ENCODE measurements at places on chromosomes 5 and 9. TPM values are rescaled to one million over a fixed set of nuclear protein-coding genes. Genes with fewer than 3 reads are reported as not detected.

DNA sequence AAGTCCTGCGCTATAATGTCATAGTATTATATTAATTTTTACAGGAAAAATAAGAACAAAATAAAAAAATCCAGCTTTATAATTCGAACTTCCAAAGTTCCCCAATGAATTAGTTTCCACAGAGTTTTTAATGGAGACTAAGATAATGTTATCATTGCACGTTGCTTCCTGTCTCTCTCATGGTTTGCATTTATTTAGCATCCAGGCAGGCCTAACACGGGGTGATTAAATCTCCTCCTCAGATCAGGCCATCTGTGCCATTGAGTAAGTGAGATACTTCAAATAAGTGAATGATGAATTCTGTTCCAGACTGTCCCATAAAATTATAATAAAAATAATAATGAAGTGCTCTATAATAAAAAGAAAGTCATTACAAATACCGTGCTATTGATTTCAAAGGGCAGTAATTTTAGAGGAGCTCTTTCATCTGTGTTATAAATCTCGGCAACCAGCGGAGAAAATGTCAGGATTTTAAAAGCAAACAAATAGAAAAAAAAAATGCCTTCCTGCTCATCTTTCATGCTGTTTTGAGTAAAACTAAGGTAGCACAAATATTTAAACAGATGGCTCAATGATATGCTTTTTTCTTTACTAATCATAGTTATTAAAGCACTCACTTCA is 570.6 kb upstream of the ZNF608 start:
- H3K36me3 ChIP-seq = peaks cover 2% of the 10 kb centered on the region
- no peak overlapping the region for H3K27ac ChIP-seq
- H3K4me1 ChIP-seq = peaks cover 12% of the 10 kb centered on the region
- no peak for DNase-seq
- no peaks in the 10 kb centered on the region for H3K27me3 ChIP-seq

- no peak overlapping the region for H3K4me3 ChIP-seq
- H3K27me3 ChIP-seq = no peaks in the 10 kb centered on the region
- H3K27ac ChIP-seq = no peak overlapping the region
- H3K4me1 ChIP-seq = peaks cover 1% of the 10 kb centered on the region
- DNase-seq = no peak
Measured at GRCh38 chr9:115170358-115171073, 52.6 kb upstream of the TNC start.

The SCGB3A2 gene
- total RNA-seq = not detected

GRCh38 chr5:77644371-77645157 is 6.1 kb upstream of the OTP start:
- H3K36me3 ChIP-seq = no peaks in the 10 kb centered on the region
- H3K4me1 ChIP-seq = peaks cover 7% of the 10 kb centered on the region
- H3K27ac ChIP-seq = no peak overlapping the region
- H3K4me3 ChIP-seq = peak overlapping the region; percentile 14
- DNase-seq = no peak

The CATSPER3 gene
- total RNA-seq = 1.3 TPM

The FST gene
- total RNA-seq = 2.3 TPM

The ZDHHC21 gene
- 21.2 TPM for total RNA-seq

DNA sequence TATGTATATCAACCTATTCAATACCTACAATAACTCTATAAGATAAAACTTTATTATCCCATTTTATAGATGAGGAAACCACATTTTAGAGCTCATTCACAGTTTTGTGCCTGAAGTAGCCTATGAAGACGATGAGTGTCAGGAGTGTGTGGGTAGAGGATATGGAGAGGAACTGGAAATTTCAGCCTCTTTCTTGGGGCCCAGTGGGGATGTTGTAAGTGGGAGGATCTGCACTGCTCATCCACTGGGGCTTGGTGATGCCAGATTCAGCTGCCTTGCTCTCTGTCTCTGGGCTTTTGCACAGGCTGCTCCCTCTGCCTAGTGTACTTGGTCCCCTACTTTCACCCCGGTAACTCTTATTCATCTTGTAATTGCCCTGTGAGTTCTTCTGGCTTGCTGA is 194.7 kb downstream of the SREK1 start:
- H3K4me1 ChIP-seq = peaks cover 33% of the 10 kb centered on the region
- H3K4me3 ChIP-seq = no peak overlapping the region
- no peaks in the 10 kb centered on the region for H3K27me3 ChIP-seq
- peaks cover 6% of the 10 kb centered on the region for H3K36me3 ChIP-seq
- H3K27ac ChIP-seq = no peak overlapping the region

DNA sequence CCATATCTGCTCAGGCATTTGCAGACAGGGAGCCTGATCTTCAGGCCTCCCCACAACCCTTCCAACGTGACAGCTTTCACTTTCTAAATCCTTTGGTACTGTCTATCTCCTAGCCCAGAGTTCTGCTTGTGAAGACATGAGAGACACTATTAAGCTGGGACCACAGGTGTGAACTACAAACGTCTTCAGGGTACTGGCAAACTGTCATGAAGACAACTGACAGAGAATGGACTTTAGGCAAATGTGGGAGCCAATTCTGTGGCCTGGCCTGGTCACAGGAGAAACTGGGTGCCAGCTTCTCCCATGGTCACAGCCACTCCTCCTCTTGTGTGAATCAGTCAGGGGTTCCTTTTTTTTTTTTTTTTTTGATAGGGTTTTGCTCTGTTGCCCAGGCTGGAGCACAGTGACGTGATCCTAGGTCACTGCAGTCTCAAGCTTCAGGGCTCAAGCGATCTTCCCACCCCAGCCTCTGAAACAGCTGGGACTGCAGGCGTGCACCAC is 10.4 kb downstream of the TRIM14 start:
- no peak overlapping the region for H3K4me3 ChIP-seq
- no peaks in the 10 kb centered on the region for H3K27me3 ChIP-seq
- no peak for DNase-seq
- no peak overlapping the region for H3K27ac ChIP-seq
- H3K36me3 ChIP-seq = no peaks in the 10 kb centered on the region

The FOXD4L5 gene
- total RNA-seq = 0.29 TPM

GRCh38 chr5:88515881-88516819 is 247.5 kb upstream of the TMEM161B start:
- H3K4me3 ChIP-seq = no peak overlapping the region
- no peak for DNase-seq
- H3K4me1 ChIP-seq = no peaks in the 10 kb centered on the region
- no peak overlapping the region for H3K27ac ChIP-seq
- H3K36me3 ChIP-seq = no peaks in the 10 kb centered on the region

- peaks cover 55% of the 10 kb centered on the region for H3K4me1 ChIP-seq
- no peak overlapping the region for H3K27ac ChIP-seq
- H3K27me3 ChIP-seq = no peaks in the 10 kb centered on the region
- no peak overlapping the region for H3K4me3 ChIP-seq
- H3K36me3 ChIP-seq = peaks cover 6% of the 10 kb centered on the region
Measured at GRCh38 chr9:79668956-79669355, 97.2 kb downstream of the TLE4 start.

The ARHGEF28 gene
- total RNA-seq = 17.0 TPM

- no peak overlapping the region for H3K27ac ChIP-seq
- H3K4me1 ChIP-seq = peaks cover 3% of the 10 kb centered on the region
- DNase-seq = no peak
- H3K4me3 ChIP-seq = no peak overlapping the region
- H3K27me3 ChIP-seq = no peaks in the 10 kb centered on the region
Measured at GRCh38 chr5:34618371-34619065, 37.6 kb upstream of the RAI14 start.

DNA sequence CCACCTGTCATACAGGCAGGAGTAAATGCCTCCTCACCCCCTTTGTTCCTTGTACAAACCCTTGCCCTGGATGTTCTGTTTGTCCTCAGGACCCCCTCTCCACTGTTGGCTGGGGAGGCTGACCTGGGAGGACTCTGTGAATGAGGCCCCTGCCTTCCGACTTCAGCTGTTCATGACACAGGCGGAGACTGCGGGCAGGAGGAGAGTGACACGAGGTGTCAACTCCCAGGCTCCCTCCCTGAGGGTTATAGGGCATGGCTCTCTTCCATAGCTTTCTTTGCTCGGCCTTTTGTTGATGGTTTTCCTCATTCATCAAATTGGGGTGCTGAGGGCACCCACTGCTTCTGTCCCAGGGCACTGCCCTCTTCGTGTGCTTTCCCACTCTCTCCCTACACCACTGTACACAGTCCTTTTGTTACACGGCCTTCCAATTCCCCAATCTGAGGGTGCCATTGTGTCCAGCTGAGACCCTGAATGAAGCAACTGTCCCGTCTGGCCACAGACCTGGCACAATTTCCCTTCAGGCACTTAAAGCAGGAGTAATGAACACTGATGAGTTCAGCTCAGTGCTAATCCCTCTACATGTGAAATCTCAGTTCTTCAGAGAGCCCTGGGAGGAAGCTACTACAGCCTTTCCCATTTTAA is 33.8 kb downstream of the KCNIP1 start:
- no peaks in the 10 kb centered on the region for H3K36me3 ChIP-seq
- no peak for DNase-seq
- H3K27ac ChIP-seq = no peak overlapping the region
- H3K27me3 ChIP-seq = no peaks in the 10 kb centered on the region
- peaks cover 64% of the 10 kb centered on the region for H3K4me1 ChIP-seq

DNA sequence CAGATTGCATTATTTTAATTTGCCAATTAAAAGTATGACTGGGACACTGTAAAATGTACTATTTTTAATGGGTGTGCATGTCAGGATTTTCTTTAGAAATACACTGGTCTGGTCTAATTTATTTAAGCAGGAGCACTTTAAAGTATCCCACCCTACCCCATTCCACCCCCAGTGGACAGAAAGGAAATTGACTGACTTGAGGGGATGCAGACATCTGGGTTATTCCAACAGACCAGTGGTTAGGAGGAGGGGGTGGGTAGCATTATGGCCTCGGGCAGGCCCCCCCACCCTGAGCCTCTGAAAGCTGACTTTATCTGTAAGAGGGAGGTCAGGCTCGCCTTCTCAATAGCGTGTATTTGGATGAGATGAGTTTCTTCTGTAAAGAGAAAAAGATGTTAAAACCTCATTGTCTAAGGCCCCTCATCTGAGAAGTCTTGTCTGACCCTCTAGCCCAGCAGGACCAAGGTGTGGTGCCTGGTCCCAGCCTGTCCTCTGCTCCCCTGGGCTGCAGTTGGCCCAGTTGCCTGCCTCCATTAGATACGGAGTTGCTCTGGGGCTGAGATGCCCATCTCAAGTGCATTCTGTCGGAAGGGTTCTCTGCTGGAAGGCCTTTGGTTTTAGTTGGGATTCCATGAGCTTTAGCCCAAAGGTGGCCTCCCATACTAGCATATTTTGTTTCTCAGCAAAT is 4.4 kb downstream of the HNRNPAB start:
- no peaks in the 10 kb centered on the region for H3K27me3 ChIP-seq
- no peak overlapping the region for H3K4me3 ChIP-seq
- H3K4me1 ChIP-seq = peaks cover 20% of the 10 kb centered on the region
- peak overlapping the region; percentile 78 for H3K27ac ChIP-seq
- peaks cover 36% of the 10 kb centered on the region for H3K36me3 ChIP-seq

GRCh38 chr9:1580215-1580614 is 434.9 kb upstream of the SMARCA2 start:
- DNase-seq = no peak
- H3K4me1 ChIP-seq = no peaks in the 10 kb centered on the region
- H3K36me3 ChIP-seq = no peaks in the 10 kb centered on the region
- H3K27me3 ChIP-seq = no peaks in the 10 kb centered on the region
- no peak overlapping the region for H3K4me3 ChIP-seq

DNA sequence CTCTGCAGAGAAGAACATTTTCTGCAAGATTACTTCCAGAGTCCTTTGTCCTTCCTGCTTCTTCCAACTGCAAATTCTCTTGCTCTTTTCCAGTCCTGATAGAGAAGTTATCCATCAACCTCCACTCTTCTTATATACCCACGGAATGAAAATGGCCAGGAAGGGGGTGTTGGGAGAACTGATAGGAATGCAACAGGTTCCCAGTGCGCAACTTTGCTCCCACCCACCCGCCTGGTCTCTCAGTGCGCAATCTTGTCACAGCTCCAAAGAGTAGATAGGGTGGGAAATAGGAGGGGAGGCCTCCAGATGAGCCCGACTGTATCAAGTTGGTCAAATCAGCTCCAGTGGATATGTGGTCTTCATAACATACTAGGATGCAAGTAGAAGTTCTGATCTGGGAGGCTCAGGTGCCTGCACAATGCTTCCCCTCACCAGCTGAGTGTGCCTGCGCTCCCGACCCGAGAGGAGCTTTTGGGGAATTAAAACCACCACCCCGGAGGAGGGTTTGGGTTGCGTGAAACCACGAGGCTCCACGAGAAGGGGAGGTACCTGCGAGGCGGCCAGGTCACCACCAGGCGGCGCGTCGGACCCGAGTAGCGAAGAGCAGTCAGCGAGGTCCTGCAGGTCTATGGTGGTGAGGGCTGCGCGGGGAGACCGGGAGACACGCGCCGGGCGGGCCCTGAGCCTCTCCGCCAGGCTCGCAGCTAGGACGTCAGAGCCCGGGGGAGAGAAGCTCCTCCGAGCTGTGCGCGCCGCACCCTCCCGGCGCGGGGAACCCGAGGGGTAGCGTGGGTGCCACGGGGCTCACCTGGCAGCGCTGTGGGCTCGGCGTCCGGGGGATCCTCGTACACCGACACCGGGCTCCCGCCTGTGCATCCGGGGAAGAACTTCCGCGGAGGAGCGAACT is 835 bp downstream of the MCIDAS start:
- H3K27me3 ChIP-seq = peaks cover 90% of the 10 kb centered on the region
- no peak overlapping the region for H3K27ac ChIP-seq
- H3K4me1 ChIP-seq = peaks cover 9% of the 10 kb centered on the region
- H3K36me3 ChIP-seq = no peaks in the 10 kb centered on the region

GRCh38 chr5:133109655-133110483 is 58.1 kb downstream of the HSPA4 start:
- no peak overlapping the region for H3K27ac ChIP-seq
- H3K36me3 ChIP-seq = peaks cover 19% of the 10 kb centered on the region
- H3K4me1 ChIP-seq = peaks cover 3% of the 10 kb centered on the region
- peaks cover 21% of the 10 kb centered on the region for H3K27me3 ChIP-seq
- H3K4me3 ChIP-seq = no peak overlapping the region

GRCh38 chr9:93248386-93249040 is 64.6 kb downstream of the WNK2 start:
- peak overlapping the region; percentile 33 for H3K27ac ChIP-seq
- H3K36me3 ChIP-seq = peaks cover 15% of the 10 kb centered on the region
- no peak overlapping the region for H3K4me3 ChIP-seq

GRCh38 chr5:131264451-131265099 is 722 bp downstream of the CDC42SE2 start:
- H3K27ac ChIP-seq = peak overlapping the region; percentile 99
- peaks cover 2% of the 10 kb centered on the region for H3K36me3 ChIP-seq
- H3K4me1 ChIP-seq = peaks cover 13% of the 10 kb centered on the region
- peak overlapping the region; percentile 95 for H3K4me3 ChIP-seq

- no peak for DNase-seq
- H3K27me3 ChIP-seq = no peaks in the 10 kb centered on the region
- no peaks in the 10 kb centered on the region for H3K4me1 ChIP-seq
Measured at GRCh38 chr5:76451031-76451701, 48.1 kb downstream of the IQGAP2 start.

GRCh38 chr9:85524531-85524930 is 217.2 kb downstream of the AGTPBP1 start:
- H3K27me3 ChIP-seq = peaks cover 60% of the 10 kb centered on the region
- no peaks in the 10 kb centered on the region for H3K36me3 ChIP-seq
- H3K4me3 ChIP-seq = no peak overlapping the region
- H3K4me1 ChIP-seq = peaks cover 2% of the 10 kb centered on the region
- no peak overlapping the region for H3K27ac ChIP-seq

The TSSK1B gene
- 0.29 TPM for total RNA-seq

- no peak overlapping the region for H3K27ac ChIP-seq
- no peaks in the 10 kb centered on the region for H3K4me1 ChIP-seq
- DNase-seq = no peak
- no peaks in the 10 kb centered on the region for H3K36me3 ChIP-seq
- H3K4me3 ChIP-seq = no peak overlapping the region
Measured at GRCh38 chr9:90948156-90948555, 146.5 kb downstream of the SYK start.

The STK32A gene
- total RNA-seq = 1.3 TPM

The FBP2 gene
- not detected for total RNA-seq
